Testis (tissue), 5 donors: ENCODE measurements at places on chromosomes 11 and 22. TPM values are rescaled to one million over a fixed set of nuclear protein-coding genes. Genes with fewer than 3 reads are reported as not detected.

DNA sequence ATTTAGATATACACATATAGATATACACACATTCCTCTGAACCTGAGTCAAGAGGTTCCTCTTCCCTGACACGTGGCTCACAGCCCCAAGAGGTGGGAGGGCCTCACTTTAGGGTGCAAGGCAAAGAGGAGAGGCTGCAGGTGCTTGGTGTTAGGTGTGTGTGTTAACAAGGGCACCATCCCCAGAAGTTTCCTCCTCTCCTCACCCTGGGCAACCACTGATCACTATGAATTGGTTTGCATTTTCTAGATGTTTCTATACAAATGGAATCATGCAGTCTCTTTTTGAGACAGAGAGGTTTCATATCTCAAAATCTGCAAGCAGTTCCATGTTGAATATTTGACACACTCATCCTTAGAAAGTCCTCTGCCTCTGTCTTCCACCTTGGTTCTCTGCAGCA is 120.9 kb upstream of the NECTIN1 start:
- peaks cover 13% of the 10 kb centered on the region for H3K4me1 ChIP-seq
- no peak overlapping the region for H3K27ac ChIP-seq
- H3K4me3 ChIP-seq = no peak overlapping the region
- DNase-seq = no peak

GRCh38 chr11:100851147-100851546 is 164.1 kb downstream of the ARHGAP42 start:
- DNase-seq = no peak
- no peaks in the 10 kb centered on the region for H3K27me3 ChIP-seq
- no peak overlapping the region for H3K27ac ChIP-seq
- H3K36me3 ChIP-seq = no peaks in the 10 kb centered on the region

The TPH1 gene
- polyA plus RNA-seq = 1.0 TPM

The RTN4R gene
- 2.1 TPM for polyA plus RNA-seq

DNA sequence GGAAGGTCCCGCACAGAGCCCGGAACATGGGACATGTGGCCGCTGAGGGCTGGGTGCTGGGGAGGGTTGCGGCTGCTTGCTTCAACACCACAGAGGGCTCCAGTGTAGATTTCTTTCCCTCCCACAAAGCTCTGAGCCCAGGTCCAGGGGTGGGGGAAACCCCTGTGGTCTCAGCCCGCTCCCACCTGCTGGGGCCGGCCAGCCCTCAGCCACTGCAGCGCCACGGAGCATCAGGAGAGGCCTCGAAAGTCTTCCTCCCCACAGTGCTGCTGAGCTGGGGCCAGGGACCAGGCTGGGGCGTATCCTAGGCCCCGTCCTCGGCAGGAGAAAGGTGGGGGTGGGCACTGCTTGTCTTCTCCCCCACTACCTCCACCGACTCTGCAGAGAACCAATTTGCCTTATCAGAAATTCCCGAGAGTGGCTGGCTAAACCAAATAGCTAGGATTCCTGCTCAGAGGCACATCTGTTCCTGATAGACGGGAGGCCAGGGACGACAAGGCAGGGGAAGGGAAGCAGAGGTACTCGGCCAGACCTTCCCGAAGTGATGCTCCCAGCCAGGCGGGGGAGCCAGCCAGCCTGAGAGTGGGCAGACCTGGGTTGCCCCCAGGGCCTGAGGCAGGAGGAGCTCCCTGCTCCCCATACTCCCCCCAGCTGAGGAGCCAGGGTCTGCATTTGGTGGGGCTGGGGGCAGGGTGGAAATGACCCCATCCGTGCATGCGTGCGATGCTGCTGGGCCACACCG is 18.7 kb downstream of the IGF2 start:
- H3K27ac ChIP-seq = no peak overlapping the region
- H3K4me1 ChIP-seq = no peaks in the 10 kb centered on the region
- no peak overlapping the region for H3K4me3 ChIP-seq
- no peak for DNase-seq
- H3K36me3 ChIP-seq = no peaks in the 10 kb centered on the region
